NCI-H1417 (cell line): ENCODE measurements at places on chromosomes 11 and 22.

GRCh38 chr11:134761926-134762247 is 349.8 kb upstream of the B3GAT1 start:
- no peak for DNase-seq

GRCh38 chr22:23503736-23504440 is 76.2 kb downstream of the IGLL1 start:
- DNase-seq: no peak

DNA sequence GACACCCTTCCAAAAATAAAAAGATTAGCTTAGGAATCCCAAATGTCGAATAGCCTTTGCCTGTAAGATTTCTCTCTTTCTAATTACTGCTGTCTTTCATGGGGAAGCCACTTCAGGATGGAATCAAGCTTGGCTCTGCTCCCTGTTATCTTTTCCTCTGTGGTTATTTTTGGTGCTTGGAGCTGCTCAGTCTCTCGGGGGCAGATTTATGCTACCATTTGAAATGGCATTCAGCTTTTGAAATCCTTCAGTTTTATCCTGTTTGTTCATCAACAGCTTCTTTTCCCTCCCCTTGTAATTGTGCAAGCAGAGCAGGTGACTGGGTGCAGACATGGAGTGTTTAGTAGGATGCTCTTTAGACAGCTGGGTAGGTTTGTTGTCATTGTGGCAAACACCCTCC is 111.0 kb downstream of the DBX1 start:
- no peak for DNase-seq

DNA sequence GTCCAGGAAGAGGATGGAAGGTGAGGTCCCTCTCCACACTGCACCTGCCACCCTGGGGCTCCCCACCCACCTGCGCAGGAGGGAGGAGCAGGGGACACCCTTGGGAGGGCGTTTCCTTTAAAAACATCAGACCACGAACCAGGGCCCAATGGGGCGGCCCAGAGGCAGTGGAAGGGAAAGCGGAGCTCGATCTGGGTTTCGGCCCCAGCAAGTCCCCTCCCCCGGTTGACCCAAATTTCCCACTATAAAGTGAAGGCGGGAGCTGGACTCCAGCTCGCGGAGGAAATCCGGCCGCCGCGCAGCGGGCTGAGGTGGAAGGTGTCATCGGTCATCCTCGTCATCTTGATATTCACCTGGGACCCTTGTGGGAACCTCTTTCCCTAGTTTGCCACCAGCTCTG is 99.3 kb downstream of the WNT7B start:
- no peak for DNase-seq

GRCh38 chr22:45680932-45681700 is 9.5 kb downstream of the ATXN10 start:
- no peak for DNase-seq

DNA sequence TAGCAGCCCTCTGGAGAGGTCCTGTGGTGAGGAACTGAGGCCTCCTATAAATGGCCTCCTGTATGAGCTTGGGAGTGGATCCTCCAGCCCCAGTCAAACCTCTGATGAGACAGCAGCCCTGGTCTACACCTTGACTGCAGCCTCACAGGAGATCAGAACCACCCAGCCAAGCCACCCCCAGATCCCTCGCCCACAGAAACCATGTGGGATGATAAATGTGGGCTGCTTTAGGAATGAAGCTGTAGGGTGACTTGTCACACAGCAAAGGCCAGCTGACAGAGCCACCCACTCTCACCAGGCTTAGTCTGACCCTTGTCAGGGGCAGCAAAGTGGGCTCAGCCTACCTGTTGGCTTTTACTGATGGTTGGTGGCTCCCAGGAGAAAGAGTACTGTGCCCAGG is 6.5 kb upstream of the KCNQ1OT1 start:
- no peak for DNase-seq

DNA sequence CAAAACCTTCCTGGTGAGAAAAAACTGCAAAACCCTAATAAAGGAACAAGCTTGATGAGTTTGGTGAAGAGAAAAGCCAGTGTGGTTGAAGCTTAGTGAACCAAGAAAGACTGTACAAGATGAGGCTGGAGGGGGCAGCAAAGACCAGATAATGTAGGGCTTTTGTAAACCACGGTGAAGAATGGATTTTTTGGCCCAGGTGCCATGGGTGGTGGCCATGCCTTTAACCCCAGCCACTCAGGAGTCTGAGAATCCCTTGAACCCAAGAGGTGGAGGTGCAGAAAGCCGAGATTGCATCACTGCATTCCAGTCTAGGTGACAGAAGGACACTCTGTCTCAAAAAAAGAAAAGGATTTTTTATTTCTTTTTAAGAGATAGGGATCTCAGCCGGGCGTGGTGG is 5.0 kb upstream of the ZDHHC5 start:
- no peak for DNase-seq

- no peak for DNase-seq
Measured at GRCh38 chr11:44899959-44900358, 50.7 kb downstream of the TP53I11 start.

DNA sequence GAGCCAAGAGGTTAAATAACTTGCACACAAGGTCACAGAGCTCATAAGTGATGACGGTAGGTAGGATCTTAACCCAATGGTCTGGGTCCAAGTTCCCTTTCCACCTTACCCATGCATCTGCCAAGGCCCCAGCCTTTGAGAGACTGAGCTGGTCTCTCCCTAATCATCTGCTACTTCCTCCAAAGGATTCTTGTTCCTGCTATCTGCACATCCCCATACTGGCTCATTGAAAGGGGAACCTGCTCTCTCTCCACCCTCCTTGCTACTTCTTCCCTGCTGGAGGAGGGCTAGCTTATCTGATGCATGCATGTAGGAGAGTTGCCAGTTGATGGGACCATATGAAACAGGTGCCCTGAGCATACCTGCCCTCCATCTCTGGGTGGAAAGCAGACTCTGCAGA is 47.7 kb downstream of the COMMD9 start:
- no peak for DNase-seq

- no peak for DNase-seq
Measured at GRCh38 chr11:65185869-65186341, 4.2 kb downstream of the CAPN1 start.

GRCh38 chr22:26031641-26032040 is 137.6 kb upstream of the SEZ6L start:
- no peak for DNase-seq

- no peak for DNase-seq
Measured at GRCh38 chr11:11344045-11344444, 9.0 kb downstream of the CSNK2A3 start.

DNA sequence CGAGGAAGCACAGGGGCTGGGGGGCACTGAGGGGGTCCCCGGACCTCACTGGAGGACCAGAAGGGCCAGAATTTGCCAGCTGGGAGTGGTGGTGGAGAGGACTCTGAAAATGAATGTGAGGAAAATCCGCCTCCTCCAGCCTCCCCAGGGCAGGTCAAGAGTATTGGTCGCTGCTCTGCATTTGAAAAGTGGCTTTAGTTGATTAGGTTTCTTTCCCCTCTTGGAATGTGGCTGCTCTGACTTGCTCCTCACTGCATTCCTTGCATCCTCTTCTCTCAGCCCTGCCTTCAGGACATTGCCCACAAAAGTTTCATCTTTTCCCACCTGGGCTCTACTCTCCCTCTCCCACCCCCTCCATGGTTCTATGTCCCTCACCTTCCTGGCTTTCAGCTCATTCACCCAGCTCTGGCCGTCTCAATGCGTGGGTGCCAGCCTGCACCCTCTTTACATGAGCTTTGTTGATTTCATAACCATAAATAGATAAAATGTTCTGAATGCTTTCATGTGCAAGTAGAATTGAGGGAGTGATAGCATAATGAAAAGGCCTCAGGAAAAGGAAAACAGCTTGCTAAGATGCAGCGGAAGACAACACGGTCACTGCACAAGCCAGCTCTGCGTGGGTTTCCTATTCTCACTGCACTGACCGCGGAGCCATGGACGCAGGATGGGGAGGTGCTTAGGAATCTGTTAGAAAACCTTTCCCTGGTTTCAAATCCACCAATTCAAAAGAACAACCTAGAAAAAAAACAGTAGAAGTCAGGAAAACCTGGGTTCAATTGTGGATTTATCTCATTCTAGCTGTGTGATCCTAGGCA is 6.5 kb upstream of the NPAS4 start:
- DNase-seq: no peak

GRCh38 chr11:119023741-119024140 is 5.2 kb downstream of the TRAPPC4 start:
- no peak for DNase-seq
